ENCODE measurements at places on chromosomes 5 and 9.

- DNase-seq: no peak
These were observed 42.1 kb upstream of the ZFAND5 start for GRCh38 chr9:72407114-72407513.

- DNase-seq: no peak
These were observed 89.2 kb upstream of the IL33 start for GRCh38 chr9:6126377-6126776.

- DNase-seq: no peak
These were observed 29.6 kb downstream of the ARHGEF28 start for GRCh38 chr5:73655521-73656160.

DNA sequence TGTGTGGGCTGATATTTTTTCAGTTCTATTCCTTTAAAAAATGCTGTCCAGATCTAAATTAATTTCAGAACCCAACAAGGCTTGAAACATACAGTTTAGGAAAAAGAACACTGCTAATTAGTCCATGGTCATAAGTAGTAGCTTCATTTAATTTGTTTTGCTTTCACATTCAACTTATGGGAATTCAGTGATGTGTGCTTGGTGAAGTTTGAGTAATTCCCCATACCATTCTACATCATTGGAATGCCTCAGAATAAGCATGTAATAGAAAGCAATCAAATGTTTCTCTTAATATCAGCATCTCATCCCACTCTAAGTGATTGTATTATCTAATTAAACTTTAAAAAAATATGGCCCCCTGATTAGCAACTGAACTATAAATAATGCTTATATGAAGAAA, 2.7 kb downstream of the CNTLN start:
- DNase-seq: no peak

- DNase-seq: no peak
These were observed 74.1 kb downstream of the SLF1 start for GRCh38 chr5:94692581-94692980.

GRCh38 chr5:103532086-103532734, 30.4 kb downstream of the NUDT12 start:
- DNase-seq: no peak

- DNase-seq: no peak
These were observed 209.6 kb upstream of the SLC30A5 start for GRCh38 chr5:68884144-68884754.

DNA sequence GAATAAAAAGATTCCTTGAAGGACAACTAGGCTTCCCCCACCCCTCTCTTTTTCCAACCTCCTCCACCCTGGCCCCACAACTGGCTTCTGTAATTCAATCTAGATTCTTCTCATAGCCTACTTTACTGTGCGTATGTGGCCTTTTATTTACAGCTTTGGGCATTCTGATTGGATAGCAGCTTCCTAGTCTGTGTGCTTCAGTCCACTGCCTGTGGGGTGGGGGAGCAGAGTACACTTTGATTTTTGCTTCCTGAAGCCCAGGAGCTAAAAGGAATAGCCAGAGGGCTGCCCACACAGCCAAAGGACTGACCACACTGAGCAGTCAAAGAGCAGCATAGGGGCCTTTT, 30.4 kb downstream of the RUSC2 start:
- no peak for DNase-seq

- no peak for DNase-seq
These were observed 565.7 kb upstream of the FTMT start for GRCh38 chr5:121285801-121286521.

DNA sequence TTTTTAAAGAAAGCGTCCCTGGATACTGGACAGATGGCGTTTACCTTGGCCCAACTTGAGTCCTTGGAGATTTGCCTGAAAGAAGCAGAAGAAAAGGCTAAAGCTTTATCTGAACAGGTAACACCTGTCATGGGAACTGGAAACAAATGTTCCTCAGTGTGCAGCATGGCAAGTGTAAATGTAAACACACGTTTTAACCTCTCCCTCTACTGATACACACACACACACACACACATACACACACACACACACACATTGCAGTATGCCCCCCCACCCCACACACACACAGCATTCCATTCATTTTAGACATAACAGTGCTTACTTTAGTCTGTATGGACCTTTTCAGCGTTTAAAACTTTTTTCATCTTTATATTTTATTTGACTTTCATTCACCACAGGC, 51.1 kb downstream of the CCDC192 start:
- no peak for DNase-seq
